ENCODE measurements at places on chromosomes 4 and X.

GRCh38 chrX:69815063-69815462, 199.2 kb downstream of the EDA start:
- ATAC-seq: no peak

GRCh38 chr4:102503831-102504786, 3.0 kb downstream of the NFKB1 start:
- no peak for ATAC-seq

GRCh38 chr4:46720055-46720454, 189.0 kb downstream of the COX7B2 start:
- ATAC-seq: no peak

DNA sequence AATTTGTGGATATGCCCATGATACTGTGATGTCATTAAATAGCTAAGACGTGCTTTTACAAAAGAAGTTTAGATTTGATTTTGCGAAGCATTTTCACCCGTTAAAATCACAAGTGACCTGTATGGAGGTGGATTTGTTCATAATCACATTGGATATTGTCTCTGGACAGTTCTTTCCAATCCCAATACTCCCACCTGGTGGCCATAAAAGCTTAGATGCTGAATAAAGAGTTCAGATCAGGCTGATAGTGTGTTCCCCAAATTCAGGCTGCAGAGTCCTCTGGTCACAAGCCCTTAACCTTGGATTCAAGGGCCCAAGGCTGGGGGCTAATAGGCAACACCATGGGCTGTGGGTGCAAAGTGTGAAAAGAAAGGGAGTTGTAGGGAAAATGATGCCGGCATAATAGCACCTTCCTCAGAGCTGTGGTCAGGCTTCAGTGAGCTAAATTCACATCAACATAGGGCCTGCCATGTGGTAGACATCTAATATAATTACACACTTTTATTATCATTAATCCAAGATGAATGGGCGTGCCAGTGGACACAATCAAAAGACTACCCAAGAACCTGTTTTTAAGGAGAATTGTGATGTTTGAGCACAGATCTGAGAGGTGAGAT, 28.1 kb downstream of the SMIM43 start:
- peak; percentile 77 for ATAC-seq

All from motor neuron (in vitro differentiated cells).